HTR-8/SVneo (cell line): ENCODE measurements at places on chromosomes 3 and 15.

DNA sequence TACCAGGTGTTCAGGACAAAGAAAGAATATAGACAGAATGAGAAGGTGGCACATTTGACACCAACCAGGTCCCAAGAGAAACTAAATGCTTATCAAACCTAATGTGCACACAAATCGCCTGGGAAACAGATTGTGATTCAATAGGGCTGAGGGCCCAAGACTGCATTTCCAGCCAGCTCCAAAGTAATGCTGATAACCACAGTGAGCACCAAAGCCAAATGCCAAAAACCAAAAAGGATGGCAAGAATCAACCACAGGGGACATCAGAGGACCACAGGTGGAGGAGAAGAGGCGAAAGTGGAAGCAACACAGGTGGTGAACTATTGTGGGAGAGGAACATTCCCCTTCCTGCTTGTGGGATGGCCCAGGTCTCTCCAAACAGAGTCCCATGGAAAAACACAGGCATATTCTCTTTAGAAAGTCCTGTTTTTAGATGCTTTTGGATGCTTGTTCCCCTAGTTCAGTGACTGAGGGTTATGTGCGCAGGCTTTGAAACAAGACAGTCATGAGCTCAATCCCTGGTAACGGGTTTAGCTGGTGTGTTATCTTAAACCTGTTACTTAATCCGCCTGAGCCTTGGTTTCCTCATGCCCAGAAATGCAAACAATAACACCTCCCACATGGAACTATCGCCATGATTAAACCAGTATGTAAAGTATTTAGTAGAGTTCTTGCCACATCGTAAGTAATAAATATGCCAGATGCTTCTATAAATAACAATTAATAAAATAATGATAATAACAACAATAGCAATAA is 241.7 kb downstream of the ATP8B4 start:
- DNase-seq: no peak

DNA sequence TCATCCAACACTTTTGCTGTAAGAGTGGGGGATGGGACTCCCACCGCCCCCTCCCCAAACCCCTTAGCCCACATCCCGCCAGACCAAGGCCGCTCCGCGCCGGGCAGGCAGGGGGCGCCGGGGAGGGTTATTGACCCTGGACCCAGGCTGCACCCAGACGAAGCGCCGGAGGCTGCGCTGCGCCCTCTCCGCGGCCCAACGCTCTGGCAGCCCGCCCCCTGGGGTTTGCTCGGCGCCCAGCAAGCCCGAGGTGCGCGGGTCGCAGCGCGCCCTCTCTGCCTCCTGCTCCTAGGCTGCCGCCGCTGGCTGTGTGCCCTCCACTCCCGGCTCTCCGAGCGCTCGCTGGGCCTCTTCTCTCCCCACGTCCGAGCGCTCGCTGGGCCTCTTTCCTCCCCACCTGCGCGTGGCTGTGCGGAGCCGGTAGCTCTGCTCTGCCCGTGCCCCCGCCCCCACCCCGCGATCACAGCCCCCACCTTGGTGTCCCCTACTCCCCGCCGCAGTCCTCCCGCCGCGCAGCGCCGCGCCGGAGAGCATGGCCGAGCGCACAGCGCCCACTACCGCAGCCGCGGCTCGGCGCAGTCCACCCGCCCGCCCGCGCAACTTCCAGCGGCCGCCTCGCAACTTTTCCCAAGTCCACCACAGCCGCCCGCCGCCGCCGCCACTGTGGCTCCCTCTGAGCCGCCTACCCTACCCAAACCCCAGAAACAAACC is 1.2 kb downstream of the MECOM start:
- peak; percentile 56 for DNase-seq

- peak; percentile 62 for DNase-seq
These were observed 63.8 kb upstream of the SNRPA1 start for GRCh38 chr15:101358895-101359294.

DNA sequence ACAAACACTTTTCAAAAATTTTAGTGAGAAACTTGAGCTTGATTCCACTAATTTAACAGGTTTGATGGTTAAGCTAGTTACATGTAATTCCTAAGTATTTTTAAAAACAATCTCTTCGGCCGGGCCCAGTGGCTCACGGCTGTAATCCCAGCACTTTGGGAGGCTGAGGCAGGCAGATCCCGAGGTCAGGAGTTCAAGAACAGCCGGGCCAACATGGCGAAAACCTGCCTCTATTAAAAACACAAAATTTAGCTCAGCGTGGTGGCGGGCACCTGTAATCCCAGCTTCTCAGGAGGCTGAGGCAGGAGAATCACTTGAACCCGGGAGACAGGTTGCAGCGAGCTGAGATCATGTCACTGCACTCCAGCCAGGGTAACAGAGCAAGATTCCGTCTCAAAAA is 25.3 kb downstream of the TRA2B start:
- DNase-seq: no peak

DNA sequence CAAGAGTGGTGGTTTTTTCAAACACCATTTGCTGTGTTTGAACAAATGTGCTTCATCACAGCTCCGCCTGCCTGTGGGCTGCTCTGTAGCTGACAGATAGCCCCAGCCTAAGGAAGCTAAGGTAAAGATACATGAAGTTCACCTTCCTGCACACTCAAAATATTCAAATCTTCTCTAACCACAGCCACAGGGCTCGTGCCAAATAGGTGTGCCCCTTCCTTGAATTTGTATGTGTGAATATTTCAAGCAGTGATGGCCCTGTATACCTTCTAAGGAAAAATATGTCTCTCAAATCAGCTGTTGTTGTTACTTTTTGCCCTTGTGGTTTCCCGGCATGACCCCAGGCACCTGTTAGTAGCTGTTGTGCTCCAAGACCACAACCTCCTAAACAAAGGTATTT is 92.8 kb downstream of the CCNL1 start:
- no peak for DNase-seq

GRCh38 chr3:133367956-133368355 is 31.9 kb upstream of the BFSP2 start:
- DNase-seq: no peak

GRCh38 chr15:90036806-90037510 is 35.8 kb downstream of the ZNF710 start:
- no peak for DNase-seq

DNA sequence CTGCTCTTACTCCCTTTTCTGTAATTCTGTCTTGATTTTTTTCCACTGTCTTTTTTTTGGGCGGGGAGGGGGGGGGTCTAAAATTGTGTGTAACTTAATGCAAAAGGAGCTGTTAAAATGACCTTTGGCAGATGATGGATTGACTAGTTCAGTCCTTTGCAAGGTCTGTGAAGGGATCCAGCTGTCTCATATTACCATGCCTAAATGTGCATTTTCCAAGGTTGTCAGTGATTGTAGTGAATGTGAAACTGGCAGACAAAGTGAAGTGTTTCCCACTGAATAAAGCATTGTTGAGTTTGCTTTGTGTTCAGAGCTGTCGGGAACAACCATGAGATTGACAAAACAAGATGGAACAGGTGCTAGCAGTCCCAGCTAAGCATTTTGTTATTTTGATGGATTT is 110.1 kb upstream of the SKOR1 start:
- no peak for DNase-seq

DNA sequence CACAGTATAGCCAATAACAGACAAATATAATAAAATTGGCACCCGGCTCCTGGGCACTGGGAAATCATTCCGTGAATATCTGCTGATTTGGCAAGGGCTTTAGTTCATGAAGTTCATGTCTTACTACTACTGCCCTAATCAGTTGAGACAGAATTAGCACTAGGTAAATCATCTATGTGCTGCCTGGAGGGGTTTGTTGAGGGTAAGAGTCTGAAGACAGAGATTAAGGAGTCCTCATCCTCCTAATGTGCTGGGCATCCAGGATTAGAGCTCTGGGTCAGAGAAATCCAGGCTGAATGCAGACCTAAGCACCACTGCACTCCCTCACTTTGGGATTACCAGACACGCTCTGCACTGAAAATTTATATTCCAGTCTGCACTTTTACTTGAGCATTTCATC is 2.0 kb downstream of the SAMD7 start:
- no peak for DNase-seq

GRCh38 chr3:138726946-138727730 is 107.6 kb downstream of the PIK3CB start:
- DNase-seq: peak; percentile 9

GRCh38 chr15:50797926-50798325 is 32.4 kb upstream of the SPPL2A start:
- no peak for DNase-seq

GRCh38 chr3:129975705-129976048 is 1.2 kb downstream of the TRH start:
- DNase-seq: no peak

DNA sequence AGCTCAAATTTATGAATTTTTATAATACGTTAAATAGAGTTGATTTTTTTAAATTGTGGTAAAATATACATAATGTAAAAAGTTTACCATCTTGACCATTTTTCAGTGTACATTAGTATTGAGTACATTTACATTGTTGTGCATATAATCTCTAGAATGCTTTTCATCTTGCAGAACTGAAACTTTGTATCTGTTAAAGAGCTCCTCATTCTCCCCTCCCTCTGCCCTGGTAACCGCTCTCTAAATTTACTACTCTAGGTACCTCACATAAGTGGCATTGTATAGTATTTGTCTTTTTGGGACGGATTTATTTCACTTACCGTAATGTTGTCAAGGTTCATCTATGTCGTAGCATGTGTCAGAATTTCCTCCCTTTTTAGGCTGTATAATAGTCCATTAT is 13.6 kb downstream of the TBC1D23 start:
- no peak for DNase-seq

- DNase-seq: no peak
These were observed 247.8 kb upstream of the MCTP2 start for GRCh38 chr15:93983526-93983925.

DNA sequence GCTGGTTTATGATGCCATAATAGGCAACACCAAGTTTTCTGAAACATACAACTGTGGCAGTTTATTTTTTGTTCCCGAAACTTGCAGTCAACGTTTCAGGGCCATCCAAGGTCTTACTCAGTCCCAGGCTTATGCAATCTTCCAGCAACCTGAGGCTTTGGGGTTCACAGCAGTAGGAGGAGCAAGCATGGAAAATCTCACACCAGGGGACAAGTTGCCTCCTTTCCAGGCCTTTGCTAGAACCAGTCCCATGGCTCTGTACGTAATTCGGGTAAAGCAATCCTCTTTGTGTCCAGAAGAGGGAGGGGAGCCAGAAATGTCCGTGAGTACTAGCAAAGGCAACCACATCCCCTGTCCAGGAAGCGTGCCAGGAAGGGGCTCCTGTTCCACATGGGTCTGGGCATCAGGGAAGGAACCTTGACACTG is 4.7 kb upstream of the FAM240A start:
- DNase-seq: peak; percentile 10
